IMR-90 (cell line): ENCODE measurements at places on chromosomes 1 and 21. TPM values are rescaled to one million over a fixed set of nuclear protein-coding genes. Genes with fewer than 3 reads are reported as not detected.
A peak's percentile ranks its signal among the peaks of the same experiment; 100 is the strongest.

MORN1 gene
- total RNA-seq, result 3.0 and 3.6 TPM in 2 replicates

GRCh38 chr1:8343464-8344001 is 25.6 kb downstream of the SLC45A1 start:
- no peak overlapping the region for H3K4me3 ChIP-seq
- H3K27me3 ChIP-seq, result no peaks in the 10 kb centered on the region
- DNase-seq, result peak; percentile 98
- peaks cover 13% of the 10 kb centered on the region for H3K4me1 ChIP-seq

DNA sequence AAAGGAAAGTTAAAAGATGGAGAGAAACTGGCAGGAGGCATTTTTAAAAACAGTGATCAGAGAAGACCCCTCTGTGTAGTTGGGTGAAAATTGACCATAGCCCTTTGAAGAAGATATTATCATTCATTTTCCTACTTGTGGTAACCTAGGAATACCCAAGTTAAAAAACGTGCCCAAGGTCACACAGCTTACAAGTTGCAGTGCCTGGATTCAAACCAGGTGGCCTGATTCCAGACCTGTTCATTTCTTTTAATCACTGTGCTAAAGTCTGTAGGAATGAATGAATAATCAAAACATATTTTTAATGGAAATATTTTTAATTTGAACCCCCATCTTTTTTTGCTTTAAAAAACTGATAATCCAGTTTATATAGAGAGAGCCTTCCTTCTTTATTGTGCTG is 35.6 kb downstream of the MARK1 start:
- H3K27ac ChIP-seq, result no peak overlapping the region
- DNase-seq, result no peak
- no peaks in the 10 kb centered on the region for H3K27me3 ChIP-seq
- H3K36me3 ChIP-seq, result no peaks in the 10 kb centered on the region

BMP8A gene
- total RNA-seq, result not detected in 2 replicates

IL12RB2 gene
- total RNA-seq, result not detected in 2 replicates

GRCh38 chr1:172970186-172970585 is 80.6 kb downstream of the TNFSF18 start:
- peaks cover 13% of the 10 kb centered on the region for H3K4me1 ChIP-seq
- no peak for DNase-seq
- no peaks in the 10 kb centered on the region for H3K27me3 ChIP-seq
- H3K4me3 ChIP-seq, result no peak overlapping the region

GRCh38 chr1:160087118-160087662 is 5.9 kb downstream of the KCNJ9 start:
- no peak for DNase-seq
- H3K4me1 ChIP-seq, result peaks cover 2% of the 10 kb centered on the region; the same call in 1 of the 2 replicates
- peaks cover 5% of the 10 kb centered on the region for H3K36me3 ChIP-seq
- H3K27ac ChIP-seq, result no peak overlapping the region
- peaks cover 28% of the 10 kb centered on the region for H3K27me3 ChIP-seq

FMO2 gene
- total RNA-seq, result under 0.01 TPM in 2 replicates

FYB2 gene
- total RNA-seq, result under 0.01 TPM in 1 of 2 replicates, not detected in the other

DNA sequence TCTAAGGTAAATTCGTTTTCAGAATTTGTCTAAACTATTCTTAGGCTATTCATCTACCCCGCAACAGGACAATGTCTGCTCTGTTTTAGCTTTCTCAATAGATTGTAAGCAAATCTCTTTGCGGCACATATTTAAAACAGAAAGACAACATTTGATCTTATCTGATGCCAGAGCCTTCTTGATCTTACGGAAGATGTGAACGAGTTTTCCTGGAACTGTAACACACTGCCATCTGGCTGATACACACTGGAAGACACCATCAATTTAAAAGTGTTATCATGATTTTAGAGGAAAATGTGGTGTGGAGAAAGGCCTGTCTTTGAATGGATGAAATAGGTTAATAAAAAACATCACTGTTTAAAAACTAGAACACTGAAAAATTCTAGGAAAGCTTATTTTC is 36.1 kb downstream of the COA6 start:
- peaks cover 2% of the 10 kb centered on the region for H3K4me1 ChIP-seq
- H3K36me3 ChIP-seq, result peaks cover under 1% of the 10 kb centered on the region; the same call in 1 of the 2 replicates
- no peak overlapping the region for H3K27ac ChIP-seq
- no peak overlapping the region for H3K4me3 ChIP-seq

- no peak overlapping the region for H3K27ac ChIP-seq
- no peak for DNase-seq
- H3K4me1 ChIP-seq, result peaks cover 2% of the 10 kb centered on the region; the same call in 1 of the 2 replicates
- H3K27me3 ChIP-seq, result no peaks in the 10 kb centered on the region
Observed at GRCh38 chr1:28044399-28044798, 44.0 kb downstream of the EYA3 start.

DNA sequence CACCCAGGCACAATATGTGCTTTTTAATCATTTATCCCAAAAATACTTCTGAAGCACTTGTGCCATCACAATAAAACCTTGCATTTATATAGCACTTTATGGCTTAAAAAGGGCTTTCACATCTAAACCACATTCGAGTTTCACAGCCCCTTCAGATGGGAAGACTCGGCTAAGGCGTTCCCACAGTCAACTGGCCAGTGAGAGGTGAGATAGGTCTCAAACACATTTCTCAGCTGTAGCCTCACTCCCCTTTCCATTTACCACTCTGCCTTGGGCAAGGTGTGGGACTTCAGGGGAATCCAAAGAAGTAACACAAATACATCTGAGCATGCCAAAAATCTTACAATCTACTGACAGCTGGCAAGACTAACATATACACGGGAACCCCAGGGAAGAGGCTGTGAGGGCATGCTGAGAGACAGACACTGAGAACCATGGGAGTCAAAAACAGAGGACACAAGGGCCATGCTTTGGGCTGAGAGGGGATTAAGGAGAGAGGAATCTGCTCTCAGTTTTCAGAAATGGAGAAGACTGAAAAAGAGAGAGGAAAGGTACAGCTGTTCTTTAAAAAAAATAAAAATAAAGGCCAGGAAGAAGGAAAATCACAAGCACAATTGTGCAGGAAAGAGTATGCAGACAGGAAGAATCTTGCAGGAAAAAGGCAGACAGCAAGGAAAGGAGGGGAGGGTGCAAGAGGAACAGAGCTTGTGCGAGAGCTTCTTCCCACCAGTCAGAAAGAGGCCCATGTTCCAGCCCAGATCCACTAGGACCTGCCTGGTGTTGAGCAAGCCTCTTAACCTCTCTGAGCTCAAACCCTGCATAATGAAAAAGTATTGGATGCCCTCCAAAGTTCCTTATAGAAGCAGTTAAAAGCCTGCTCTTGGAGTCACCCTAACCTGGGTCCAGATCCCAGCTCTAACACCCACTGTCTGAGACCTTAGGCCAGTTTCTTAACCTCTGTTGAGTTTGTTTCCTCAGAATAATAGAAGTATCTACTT is 73.5 kb downstream of the JAK1 start:
- H3K27me3 ChIP-seq, result no peaks in the 10 kb centered on the region
- no peak overlapping the region for H3K4me3 ChIP-seq
- peak; percentile 23 for DNase-seq
- H3K27ac ChIP-seq, result no peak overlapping the region
- peaks cover 13% of the 10 kb centered on the region for H3K4me1 ChIP-seq

MYOM3 gene
- total RNA-seq, result not detected in 2 replicates

DNA sequence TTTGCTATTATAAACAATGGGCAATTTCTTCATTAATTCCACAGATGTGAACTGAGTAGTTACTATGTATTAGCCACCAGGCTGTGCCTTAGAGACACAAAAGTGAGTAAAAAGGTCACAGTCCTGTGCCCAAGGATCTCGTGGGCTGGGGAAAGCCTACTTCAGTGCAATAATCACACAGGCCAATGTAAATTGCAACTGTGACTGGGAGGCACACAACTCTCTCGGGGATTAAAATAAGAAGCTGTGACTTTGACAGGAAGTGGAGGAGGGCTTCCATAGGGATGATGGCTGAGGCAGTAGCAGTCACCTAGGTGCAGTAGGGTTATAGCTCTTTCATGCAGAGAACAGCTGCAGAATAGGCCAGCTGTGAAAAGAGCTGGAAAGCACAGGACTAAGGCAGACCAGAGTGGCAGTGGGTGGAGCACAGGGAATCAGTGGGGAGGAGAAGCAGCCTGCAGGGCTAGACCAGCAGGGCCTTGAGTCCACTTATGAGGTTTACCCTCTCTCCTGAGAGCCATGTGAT is 121.9 kb downstream of the MAB21L3 start:
- no peak for DNase-seq
- no peak overlapping the region for H3K27ac ChIP-seq
- H3K4me1 ChIP-seq, result no peaks in the 10 kb centered on the region
- no peak overlapping the region for H3K4me3 ChIP-seq

RYR2 gene
- not detected in 2 replicates for total RNA-seq

SPRR2F gene
- total RNA-seq, result not detected in 2 replicates

RPTN gene
- total RNA-seq, result not detected in 2 replicates
